Stimulated activated CD4-positive, alpha-beta T cell treated with anti-CD3 and anti-CD28 coated beads, Interleukin-1b, Interleukin-23, amount 100 ng/mL, for 24 hours (primary cell): ENCODE measurements at places on chromosomes 5 and 9.

DNA sequence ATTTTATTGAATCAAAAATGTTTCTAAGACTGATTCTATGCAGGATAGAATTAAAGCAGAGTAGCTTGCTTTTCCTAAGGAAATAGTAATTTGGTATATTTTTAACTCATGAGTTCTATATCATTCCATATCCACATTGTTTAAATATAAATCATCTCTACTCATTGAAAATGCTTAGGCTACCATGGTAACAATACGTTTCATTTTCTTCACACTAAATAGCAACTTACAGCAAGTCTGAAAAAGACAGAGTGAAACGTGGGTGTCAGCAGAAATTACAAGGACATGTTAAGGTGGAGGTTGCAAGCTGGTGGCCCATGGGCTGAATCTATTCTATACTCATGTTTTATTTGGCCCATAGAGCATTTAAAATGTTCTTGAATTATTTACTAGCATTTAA, 487.9 kb downstream of the ARHGEF28 start:
- DNase-seq: no peak

- DNase-seq: no peak
Observed at GRCh38 chr5:32088214-32088613, 85.9 kb downstream of the GOLPH3 start.

DNA sequence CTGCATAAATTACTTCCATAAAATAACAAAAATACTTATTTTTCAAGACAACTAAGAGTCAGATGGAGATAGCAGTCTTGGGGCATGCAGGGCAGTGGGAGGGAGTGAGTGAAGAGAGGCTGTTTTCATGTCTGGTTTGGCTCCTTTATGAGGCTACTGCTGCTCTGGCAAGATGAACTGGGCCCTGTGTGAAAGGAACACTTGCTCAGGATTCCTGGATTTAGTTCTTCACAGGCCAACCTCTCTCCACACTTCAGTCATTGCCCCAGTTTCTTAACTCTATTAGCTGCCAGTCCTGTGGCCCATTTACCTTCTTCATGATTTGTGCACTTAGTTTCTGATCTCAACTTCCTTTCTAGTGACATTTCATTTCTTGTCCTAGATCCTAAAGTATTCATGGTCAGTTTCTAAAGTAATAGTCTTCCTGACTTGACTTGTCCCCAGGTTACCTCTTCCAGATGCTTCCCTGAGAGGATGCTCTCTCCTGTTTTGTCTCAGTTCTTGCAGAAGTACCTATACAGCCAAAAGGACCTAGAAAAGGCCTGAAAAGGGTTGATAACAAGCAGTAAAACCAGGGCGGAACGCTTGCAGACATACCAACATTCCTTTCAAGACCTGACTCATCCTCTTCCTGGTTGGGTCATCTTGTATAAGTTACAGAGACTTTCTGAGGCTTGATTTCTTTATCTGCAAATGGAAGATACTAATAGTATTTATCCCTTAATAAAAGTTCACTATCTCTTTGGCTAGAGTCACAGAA, 77.0 kb upstream of the ZFAND5 start:
- DNase-seq: no peak

DNA sequence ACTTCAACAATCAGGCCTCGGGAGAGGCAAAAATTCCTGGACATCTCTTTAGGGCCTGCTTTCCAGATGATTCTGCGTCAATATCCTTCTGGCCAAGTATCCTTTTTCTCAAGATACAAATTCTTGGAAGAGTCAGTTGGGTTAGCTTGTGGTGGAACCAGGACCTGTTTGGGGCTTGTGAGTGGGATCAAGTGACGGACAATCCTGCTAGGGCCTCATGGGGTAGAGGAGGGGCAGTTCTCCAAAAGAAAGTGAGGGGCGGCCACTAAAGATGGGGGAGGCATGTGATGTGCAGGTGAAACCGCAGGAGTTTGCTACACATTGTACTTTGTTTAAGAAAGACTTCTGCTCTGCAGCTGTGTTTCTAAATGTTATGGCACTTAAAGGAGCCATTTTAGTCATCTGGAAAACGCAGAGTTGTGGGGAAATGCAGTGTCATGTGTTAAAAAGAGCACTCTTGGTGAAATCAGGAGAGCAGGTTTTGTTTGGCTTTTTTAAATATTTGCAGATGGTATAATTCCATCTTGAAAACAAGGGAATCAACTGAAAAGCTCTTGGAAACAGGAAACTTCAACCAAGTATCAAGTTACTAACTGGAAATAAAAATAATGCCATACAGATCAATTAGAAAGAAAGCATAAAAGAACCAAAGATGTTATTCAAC, 27.4 kb upstream of the GSN start:
- DNase-seq: no peak

DNA sequence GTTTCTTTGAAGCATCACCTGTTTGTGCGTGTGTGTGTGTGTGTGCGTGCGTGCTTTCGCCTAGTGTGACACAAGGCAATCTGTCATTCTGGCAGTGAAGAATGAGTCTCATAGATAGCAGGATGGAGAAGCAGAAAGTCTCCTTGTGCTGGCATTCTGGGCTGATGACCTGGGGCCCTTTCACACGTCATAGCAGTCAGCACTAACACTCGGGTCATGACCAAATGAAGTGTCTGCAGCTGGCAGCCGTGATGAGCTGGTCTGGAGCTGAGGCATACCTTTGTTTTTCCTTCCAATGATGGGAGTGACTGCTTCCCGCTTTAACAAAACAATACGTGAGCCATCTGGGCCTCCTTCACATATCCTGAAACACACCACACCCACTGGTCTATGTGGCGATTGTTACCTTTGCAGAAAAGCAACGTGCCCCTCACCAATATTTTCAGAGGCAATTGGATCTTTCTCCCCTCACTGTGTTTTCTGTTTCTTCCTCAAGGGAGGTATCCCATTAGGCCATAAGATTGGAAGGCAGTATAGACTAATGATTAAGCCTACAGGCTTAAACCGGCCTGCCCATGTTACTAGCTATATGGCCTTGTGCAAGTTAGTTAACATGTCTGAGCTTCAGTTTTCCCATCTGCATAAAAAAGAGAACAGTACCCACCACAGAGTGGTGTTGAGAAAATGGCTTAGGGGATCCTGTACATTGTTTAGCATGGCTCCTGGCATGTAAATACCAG, 88.8 kb downstream of the SREK1 start:
- no peak for DNase-seq

DNA sequence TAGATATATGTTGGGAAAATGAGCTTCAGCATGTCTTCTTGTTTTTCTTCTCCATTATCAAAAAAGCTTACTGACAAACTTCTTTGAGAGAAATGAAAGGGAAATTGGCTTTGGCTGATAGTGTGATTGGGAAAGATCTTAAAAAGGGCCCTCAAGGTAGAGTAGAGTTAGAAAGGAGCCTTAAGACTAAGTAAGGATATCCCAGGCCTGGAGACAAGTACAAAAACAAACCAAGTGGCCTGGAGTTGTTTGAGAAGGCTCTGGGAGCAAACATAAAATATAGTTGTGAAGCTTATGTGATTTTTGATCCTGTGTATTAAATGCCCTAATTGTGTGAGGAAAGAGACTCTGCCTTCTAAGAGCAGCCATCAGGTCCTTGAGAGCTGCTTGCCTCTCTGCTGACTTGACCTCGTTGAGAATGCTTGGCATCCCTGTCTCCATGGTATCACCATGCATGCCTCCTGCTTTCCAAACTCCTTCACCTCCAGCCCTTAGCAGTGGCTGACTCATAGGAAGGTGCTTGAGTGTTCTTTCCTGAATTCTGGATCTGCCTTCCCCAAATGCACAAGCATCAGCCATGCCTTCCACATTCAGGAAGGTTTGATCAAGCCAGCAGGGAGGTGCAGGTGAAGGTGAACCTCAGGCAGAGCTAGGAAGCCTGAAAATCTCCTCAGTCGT, 78.9 kb downstream of the SMARCA2 start:
- DNase-seq: no peak

- no peak for DNase-seq
Observed at GRCh38 chr9:32970554-32970953, 30.9 kb downstream of the APTX start.

DNA sequence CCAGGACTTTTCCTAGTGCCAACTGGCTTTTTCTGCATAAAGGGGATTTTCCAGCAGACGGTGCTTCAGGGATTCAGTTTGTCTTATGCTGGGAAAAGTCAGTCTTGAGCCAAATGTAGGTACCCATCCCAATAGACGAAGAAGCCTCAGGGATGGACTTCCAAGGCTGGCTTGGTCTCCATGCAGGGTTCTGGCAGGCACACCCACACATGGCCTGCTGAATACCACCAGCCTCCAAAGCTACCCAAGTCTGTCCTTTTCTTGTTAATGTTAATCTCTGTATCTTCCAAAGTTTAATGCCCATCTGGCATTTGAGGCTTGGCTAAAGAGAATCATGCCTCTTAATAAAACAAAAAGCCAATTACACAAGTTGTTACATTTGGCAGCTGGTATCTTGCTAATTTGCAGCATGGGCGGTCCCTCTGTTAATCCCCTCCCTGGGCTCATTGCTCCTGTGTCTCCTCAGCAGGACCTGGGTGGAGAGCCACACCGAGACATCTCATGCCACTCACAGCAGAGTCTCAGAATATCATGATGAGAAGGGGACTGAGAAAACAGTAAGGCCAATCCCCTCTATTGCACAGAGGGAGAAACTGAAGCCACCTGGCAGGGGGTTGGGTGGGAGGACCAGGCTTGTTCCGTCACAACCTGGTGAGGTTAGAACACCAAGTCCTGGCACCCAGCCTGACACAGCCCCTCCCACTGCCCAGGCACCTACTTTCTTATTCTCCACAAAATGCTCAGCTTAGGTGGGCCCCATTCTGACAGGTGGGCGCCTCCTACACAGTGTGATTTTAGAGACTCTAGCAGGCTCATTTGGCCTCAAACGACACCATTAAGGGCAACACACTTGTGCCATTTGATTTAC, 243.2 kb downstream of the FSTL4 start:
- DNase-seq: no peak

DNA sequence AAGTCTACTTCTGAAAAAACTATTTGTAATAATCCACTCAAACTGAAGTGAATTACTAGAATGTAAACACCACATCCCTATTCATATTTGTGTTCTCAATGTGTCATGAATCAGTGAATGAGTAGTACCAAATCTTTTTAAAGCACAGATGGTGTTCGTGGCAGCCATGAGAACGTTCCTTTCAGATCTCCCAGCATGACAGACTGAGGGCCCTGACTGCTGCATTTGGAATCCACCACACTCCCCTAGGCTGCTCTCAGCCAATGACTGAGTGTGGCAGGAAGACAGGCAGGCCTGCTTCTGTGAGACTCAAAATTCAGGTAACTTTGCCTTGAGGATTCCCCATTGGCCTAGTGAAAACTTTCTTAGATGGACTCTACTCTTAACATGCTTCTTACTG, 10.9 kb upstream of the JMY start:
- no peak for DNase-seq

DNA sequence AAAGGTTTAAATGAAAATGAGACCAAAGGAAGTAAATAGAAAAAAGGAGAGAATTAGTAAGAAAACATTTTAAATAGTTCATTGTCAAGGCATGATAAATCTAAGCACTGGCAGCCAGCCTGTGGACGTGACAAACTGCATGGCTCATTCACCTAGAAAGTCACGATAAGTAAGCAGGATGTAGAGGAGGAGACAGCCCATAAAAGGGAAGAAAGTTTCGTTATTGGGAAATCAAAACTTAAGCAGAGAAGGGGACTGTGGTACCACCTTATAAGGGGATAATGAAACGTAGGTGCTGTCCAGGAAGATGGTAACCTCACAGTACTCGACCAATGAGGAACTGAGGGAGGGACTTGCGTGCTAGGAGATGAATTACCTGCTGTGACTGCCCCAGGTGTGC, 494.5 kb upstream of the GRAMD2B start:
- DNase-seq: no peak

- DNase-seq: no peak
Observed at GRCh38 chr5:199197-199949, 8.1 kb downstream of the LRRC14B start.

GRCh38 chr5:56159521-56159947, 73.6 kb downstream of the ANKRD55 start:
- DNase-seq: no peak

- no peak for DNase-seq
Observed at GRCh38 chr9:122779181-122779580, 9.6 kb upstream of the OR5C1 start.

- no peak for DNase-seq
Observed at GRCh38 chr9:120259100-120259499, 320.9 kb downstream of the CDK5RAP2 start.

DNA sequence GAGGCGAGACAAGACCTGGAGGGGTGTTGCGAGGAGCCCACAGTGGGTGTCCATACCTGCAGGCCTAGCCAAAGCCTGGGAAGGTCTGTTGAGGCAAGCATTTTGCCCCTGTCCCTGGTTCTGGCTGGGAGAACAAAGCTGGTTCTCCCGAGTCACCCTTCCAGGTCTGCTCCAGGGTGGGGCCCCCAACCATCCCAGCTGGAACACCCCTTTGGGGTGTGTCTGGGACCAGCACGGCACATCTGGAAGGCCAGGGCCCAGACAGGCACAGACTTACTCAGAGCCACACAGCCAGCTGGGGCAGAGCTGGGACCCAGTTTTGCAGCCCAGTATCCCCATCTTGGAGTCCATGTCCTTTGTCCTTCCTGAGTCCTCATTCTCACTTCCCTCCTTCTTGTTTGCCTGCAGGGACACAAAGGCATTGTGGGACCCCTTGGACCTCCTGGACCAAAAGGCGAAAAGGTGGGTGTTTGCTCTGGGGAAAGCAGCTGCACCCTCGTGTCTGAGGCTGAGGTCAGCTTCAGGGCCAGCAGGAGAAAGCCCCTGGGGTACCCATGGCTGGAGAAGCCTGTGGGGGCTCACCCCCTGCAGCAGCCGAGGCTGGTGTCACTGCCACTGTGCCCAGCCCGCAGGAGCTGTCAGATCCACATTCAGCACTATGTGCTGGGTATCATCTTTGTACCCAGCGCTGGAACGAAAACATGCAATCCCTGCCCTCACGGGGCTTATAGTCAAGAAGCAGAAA, 38.4 kb upstream of the ORM1 start:
- no peak for DNase-seq
